Activated CD8-positive, alpha-beta T cell treated with anti-CD3 and anti-CD28 coated beads, Interleukin-2, amount 10 ng/mL, durations not matched to agents 7 days and 5 days (primary cell): ENCODE measurements at places on chromosomes 3 and 15.

GRCh38 chr3:65526656-65527055 is 512.1 kb downstream of the MAGI1 start:
- DNase-seq, result no peak
- no peaks in the 10 kb centered on the region for H3K36me3 ChIP-seq
- H3K27ac ChIP-seq, result no peak overlapping the region
- H3K4me3 ChIP-seq, result no peak overlapping the region
- no peaks in the 10 kb centered on the region for H3K27me3 ChIP-seq

- H3K36me3 ChIP-seq, result no peaks in the 10 kb centered on the region
- no peak for DNase-seq
- no peak overlapping the region for H3K4me3 ChIP-seq
- no peaks in the 10 kb centered on the region for H3K4me1 ChIP-seq
These were observed 31.4 kb upstream of the LSAMP start for GRCh38 chr3:116476691-116477090.

DNA sequence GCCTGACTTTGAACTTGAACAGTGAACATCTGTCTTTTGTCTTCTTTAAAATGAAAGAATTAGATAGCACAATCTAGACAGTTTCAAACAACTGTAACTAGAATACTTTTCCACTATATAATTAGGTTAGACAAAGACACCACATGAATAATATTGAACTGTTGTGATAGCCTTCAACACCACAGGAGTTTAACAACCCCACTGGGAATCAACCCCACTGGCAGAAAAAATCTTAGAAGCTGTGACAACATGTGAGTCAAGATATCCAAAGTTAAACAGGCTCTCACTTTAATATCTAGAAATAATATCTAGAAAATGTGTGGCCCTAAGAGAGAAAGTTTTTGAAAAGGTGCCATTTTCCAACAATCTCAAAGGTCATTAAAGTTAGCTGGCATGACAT is 64.4 kb upstream of the PRICKLE2 start:
- no peak for DNase-seq
- no peaks in the 10 kb centered on the region for H3K36me3 ChIP-seq
- H3K4me3 ChIP-seq, result no peak overlapping the region

GRCh38 chr3:39177708-39178332 is 14.6 kb downstream of the XIRP1 start:
- peak; percentile 75 for DNase-seq
- peaks cover 4% of the 10 kb centered on the region for H3K27me3 ChIP-seq
- peak overlapping the region; percentile 73 for H3K27ac ChIP-seq
- peaks cover 49% of the 10 kb centered on the region for H3K4me1 ChIP-seq

GRCh38 chr3:101478980-101479379 is 34.0 kb downstream of the SENP7 start:
- DNase-seq, result no peak
- peaks cover 72% of the 10 kb centered on the region for H3K36me3 ChIP-seq
- H3K4me1 ChIP-seq, result peaks cover 12% of the 10 kb centered on the region
- no peak overlapping the region for H3K27ac ChIP-seq
- H3K4me3 ChIP-seq, result no peak overlapping the region
